Caki2 (cell line): ENCODE measurements at places on chromosomes 3 and 15. TPM values are rescaled to one million over a fixed set of nuclear protein-coding genes. Genes with fewer than 3 reads are reported as not detected.

- DNase-seq, result no peak
Measured at GRCh38 chr3:28947061-28947460, 333.8 kb upstream of the RBMS3 start.

DNA sequence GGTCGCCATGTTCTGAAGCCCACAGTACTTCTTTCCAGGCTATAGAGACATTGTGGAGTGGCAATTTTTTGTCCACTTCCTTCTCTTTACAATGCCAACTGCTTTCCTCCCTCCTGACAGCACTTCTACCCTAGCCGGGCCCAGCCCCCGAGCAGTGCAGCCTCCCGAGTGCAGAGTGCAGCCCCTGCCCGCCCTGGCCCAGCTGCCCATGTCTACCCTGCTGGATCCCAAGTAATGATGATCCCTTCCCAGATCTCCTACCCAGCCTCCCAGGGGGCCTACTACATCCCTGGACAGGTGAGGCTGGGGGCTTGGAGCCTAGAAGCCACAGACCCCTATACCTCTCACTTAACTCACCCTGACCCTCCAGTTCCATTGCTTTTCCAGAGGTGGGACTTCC lies 2.8 kb downstream of the EIF4G1 start:
- DNase-seq, result no peak

DNA sequence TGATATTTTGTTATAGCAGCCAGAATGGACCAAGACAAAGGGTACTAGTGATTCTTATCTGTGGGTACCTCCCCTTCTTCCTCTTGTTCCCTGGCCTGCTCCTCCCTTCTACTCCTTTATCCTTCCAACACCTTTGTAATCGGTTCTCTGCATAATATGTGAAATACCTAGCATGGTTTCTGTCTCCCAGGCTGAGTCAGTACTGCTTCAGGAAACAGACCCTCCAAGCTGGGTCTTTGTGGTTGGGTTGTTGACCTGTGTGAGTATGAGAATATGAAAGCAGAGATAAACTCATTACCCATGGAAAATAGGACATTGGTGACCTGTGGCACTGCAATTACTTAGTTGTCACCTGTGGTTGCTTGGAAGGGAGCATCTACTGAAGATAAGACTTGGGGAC lies 69.3 kb upstream of the KLF13 start:
- DNase-seq, result no peak

DNA sequence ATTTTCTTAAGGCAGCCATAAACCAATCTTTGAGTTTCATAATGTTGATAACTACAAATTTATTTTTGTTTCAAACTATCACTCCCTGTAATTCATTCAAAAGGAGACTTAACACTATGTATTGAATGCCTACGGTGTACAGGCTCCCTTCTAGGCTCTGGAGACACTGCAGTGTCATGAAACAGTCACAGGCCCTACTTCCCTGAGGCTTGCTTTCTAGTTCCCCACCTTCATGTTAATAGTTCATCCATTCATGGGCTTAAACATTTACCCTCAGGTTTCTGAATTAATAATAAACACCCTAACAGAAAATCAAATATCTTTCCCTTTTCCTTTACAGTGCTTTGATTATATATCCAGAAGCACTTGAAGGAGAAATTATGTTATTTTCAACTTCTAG lies 168.7 kb downstream of the CHL1 start:
- peak; percentile 65 for DNase-seq

- DNase-seq, result no peak
Measured at GRCh38 chr3:169350228-169350627, 313.3 kb downstream of the MECOM start.

PLIN1 gene
- not detected in 2 replicates for total RNA-seq
